CD4-positive, alpha-beta T cell treated with Interleukin-6 for 4 hours (primary cell): ENCODE measurements at places on chromosomes 16 and 17.

DNA sequence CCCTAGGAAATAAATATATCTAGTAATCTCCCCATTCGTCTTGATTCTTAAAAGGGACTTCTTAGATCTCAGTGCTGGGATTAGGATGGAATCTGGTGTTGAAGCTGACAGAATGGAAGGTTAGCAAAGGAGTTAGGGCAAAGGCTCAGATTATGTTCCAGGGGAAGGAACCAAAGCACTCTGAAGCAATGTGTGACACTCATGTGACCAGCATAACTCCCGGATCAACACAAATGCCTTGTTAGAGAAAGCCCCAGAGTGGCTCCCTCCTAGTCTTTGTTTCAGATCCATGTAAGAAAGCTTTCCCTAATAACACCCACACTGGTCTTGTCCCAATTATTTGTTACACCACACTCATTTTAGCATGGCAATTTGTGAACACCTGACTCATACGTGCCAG lies 62.6 kb upstream of the ERN1 start:
- DNase-seq: no peak

DNA sequence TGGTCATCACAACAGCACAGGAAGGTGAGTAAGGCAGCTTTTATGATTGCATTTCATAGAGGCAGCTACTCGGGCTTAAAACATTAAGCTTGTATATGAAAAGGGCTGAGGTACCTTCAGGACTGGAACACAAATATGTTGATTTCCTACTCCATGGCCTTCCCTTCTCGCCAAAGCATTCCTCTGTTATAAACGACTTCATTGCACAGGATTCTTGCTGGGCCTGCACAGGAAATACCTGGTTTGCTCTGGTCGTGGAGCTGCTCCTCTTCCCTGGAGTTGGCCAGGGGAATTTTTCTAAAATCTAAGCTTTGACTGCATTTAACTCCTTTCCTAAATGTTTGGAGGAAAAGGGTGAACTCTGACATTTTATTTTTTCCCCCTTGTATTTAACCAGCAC lies 49.0 kb downstream of the CHD9 start:
- no peak for DNase-seq

DNA sequence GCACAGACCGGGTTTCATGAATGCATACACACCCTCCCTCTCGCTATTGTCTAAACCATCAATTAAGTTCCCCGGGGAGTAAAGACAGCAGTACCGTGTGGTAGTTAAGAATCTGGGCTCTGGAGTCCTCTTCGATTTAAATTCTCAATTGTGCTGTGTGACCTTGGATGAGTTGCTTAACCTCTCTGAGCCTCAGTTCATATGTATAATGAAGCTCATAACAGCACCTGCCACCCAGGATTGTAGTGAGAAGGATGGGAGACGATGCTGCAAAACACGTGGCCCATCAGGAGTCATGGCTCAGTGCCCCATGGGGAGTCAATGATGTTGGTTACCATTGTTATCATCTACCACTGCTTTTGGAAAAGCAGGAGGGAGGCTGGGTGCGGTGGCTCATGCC lies 34.5 kb upstream of the KDM8 start:
- DNase-seq: no peak

DNA sequence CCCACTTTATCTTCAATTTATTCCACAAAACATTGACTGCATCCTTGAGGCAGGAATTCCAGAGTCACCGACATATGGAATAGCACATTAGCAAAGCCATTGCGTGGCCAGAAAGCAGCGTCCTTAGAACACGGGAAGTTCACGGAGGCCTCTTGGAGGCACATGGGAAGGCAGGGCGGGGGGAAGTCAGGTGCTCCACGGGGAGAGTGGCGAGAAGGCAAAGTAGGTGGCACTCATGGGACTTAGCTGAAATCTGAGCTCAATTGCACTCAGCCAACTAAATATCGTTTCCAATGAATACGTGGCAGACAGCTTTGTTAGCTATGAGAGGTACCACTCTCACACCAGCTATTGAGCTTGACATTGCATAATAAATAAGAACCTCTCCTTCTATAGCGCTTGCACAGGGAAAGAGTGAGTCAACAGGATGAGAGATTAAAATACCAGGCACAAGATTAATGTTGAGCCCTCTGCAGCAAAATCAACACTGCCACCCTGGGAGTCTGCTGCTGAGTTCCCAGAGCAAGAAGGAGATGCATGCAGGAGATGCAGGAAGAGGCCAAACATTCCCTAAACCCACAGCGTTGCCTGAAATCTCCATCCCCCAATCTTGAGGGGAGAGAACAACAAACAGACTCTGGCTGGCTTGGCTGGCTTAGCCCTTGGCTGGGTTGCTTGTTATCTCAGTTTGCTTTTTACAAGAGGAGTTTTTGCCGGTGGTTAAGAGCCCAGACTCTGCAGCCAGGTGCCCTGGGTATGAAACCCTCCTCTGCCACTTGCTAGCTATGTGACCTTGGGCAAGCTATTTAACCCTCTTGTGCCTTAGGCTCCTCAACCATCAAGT lies 28.8 kb downstream of the ABCC12 start:
- no peak for DNase-seq

DNA sequence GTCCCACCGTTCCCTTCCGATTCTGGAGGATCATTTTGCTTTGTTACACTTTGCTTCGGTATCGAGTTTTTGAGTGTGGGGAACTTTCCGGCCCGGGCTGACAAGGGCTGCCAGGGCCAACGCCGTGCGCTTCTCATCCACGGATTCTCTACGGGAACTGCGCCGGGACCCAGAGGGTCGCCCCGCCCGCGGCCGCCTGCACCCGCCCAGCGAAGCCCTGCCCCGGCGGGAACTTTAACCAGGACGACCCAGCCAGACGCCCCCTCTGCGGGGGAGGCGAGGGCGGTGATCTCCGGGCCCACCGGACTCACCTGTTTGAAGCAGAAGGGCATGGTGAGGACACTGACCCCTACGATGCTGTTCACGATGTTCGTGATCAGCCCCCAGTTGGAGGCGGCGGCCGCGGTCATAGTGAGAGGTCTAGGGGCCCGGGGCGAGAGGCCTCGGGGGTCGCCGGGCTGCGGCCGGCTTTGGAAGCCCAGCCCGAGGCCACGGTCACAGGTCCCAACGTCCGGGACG lies 536 bp downstream of the SLC38A10 start:
- peak; percentile 24 for DNase-seq

DNA sequence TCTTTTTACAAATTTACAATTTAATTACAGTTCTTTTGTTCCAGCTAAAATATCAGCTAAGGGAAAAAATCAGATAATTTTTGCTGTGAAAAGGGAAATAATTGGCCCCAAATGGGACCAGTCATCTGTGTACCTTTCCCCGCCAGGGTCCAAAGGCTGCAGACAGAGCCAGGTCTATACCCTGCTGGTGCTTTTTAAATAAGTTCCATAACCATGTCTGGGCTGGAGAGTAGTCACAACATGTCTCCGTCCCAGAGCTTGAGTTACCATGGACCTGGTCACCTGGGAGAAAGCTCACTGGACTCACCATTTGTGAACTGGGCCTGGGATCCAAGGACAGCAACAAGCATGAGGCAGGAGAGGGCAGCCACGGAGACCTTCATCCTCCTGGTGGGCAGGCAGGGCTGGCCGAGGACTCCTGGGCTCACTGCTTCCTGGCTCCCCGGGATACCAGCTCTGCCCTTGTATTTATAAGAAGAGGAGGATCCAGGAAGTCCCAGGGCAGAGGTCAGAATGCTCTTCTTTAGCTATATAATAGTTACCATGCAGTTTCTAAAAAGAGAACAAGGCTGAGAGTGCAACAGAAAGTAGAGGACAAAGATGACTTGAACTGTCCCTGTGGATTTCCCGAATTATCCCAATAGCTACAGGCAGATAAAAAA lies at the start of gene CCL15:
Gene CCL15 (minus strand): TSS at position 444 of the 662 bp plus-strand sequence. CDS start 61 bp downstream, at position 383.
- DNase-seq: no peak

GRCh38 chr17:45248132-45248957 lies 13.5 kb downstream of the SPATA32 start:
- peak; percentile 91 for DNase-seq

DNA sequence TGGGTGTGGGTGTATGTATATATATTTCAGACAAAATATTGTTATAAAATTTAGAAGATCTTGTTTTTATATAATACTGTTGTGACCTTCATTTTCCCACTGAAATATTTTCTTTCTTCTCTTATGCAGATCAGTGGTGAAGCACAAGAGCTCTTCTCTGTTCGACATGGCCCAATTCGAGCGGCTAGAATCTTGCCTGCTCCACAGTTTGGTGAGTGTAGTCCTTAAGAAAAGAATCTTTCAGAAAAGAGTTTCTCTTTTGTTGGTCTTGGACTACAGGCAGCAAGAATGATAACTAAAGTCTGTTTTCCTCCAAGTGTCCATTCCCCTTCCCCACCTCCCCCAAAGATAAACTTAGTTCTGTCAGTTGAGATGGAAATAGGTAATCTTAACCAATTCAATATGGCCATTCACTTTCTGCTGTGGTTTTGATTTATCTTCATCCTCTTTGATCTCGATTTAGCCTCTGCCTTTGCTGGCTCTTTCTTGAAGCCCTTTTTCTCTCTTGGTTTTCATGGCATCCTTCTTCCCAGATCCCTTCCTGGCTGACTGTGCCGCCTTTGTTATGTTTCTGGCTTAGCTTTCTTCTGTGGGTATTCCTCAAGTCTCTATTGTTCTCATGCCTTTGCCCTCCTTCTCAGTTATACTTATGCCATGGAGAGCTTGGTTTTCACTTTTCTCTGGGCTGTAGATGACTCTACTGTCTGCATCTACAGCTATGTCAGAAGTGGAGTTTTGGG lies 69.6 kb downstream of the BCAS3 start:
- DNase-seq: no peak

DNA sequence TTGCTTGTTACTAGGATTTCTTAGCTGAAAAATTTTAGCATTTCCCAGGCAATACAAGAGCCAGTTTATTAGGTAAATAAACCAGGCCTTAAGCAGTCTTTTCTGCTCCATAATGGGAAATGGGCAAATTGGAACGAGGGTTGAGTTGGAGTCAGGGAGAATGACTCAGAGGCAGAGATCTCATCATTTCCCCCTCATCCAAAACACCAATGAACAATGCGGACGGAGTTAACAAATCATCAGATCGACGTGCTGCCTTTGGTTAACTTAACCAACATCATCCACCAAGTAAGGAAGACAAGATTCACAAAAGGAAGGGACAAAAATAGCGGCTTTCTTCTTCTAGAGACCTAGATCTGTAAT lies 243.5 kb downstream of the STX8 start:
- no peak for DNase-seq

DNA sequence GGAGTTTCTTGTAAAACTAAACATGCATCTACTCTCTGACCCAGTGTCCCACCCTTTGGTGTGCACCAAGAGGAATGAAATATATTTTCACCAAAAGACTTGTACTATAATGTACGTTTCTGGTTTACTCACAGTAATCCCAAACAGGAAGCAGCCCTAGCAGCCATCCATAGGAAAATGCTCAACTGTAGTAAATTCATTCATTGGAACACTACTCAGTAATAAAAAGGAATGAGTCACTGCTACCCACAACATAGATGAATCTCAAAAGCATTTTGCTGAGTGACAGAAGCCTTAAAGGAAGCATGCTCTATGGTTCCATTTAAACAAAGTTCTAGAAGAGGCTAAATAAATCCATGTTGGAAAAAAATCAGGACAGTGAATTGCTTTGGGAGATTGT lies 37.6 kb upstream of the DHRS7B start:
- DNase-seq: no peak

DNA sequence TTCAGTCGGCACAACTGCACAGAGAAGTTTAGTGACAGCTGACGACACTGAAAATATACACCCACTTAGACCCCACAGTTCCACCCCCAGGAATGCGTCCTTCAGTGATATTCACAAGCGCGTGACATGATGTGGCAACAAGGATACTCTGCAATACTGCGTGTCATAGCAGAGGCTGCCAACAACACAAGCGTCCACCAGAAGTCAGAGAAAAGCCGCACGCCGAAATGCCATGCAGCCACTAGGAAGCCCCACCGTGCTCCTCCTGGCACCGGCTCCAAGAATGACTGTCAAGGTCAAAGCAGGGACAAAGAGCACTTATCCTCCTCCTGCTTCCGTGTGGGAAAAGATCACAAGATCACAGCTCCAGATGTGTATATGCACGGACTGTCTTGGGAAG lies 3.5 kb downstream of the ATP2A3 start:
- DNase-seq: no peak

DNA sequence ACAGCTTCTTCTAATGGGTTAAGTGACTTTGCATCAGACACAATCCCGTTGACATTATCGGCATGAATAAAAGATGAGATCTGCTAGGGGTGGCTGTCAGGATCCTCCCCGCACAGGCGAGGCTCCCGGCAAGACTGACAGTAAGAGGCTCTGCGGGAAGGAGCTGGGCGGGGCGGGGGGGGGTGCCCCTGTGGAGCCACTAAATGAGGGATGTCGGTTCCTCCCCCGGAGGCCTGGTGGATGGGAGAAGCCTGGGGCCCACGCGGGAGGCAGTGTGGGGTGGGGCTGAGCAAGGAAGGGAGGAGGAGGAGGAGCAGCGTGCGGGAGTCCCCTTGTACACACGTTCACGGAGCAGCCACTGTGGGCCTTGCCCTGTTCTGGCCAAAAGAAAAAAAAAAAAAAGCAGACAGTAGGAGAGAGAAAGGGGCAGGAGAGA lies 190.9 kb upstream of the GSE1 start:
- no peak for DNase-seq

- DNase-seq: no peak
These were observed 280.4 kb downstream of the SNX29 start for GRCh38 chr16:12256921-12257320.

GRCh38 chr17:40321961-40322357 lies 13.0 kb downstream of the RARA start:
- DNase-seq: no peak

DNA sequence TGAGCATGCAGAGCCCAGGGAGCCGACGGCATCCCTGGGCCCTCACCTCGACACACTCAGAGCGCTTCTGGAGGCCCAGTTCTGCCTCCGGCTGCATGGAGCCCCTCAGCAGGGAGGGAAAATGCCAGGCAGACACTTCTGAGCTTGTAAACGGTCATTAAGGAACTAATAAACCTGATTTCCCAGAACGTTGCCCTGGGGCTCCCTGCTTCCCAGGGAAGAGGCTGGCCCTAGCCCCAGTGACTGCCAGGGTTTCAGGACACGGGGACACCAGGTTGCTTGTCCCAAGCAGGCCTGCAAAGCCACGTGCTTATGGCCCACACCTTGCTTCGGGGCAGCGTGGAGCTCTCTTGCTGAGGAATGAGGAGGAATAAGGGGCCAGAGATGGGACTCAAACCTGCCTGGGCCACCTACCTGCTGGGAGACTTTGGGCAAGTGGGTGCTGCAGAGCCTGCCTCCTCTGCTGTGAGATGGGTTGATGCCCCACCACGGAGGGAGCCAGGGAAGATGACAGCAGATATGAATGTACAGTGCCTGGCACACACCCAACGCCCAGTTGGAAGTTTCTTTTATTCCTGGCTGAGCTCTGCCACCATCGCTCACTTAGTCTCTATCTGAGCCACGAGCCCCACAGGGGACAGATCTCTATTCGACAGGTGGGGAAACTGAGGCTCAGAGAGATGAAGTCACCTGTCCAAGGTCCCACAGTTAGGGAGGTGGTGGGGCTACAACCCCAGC lies 5.4 kb downstream of the RHBDF2 start:
- DNase-seq: no peak

- no peak for DNase-seq
These were observed 21.6 kb downstream of the SPNS2 start for GRCh38 chr17:4520060-4520893.
